ENCODE measurements at places on chromosomes 2 and 18.

DNA sequence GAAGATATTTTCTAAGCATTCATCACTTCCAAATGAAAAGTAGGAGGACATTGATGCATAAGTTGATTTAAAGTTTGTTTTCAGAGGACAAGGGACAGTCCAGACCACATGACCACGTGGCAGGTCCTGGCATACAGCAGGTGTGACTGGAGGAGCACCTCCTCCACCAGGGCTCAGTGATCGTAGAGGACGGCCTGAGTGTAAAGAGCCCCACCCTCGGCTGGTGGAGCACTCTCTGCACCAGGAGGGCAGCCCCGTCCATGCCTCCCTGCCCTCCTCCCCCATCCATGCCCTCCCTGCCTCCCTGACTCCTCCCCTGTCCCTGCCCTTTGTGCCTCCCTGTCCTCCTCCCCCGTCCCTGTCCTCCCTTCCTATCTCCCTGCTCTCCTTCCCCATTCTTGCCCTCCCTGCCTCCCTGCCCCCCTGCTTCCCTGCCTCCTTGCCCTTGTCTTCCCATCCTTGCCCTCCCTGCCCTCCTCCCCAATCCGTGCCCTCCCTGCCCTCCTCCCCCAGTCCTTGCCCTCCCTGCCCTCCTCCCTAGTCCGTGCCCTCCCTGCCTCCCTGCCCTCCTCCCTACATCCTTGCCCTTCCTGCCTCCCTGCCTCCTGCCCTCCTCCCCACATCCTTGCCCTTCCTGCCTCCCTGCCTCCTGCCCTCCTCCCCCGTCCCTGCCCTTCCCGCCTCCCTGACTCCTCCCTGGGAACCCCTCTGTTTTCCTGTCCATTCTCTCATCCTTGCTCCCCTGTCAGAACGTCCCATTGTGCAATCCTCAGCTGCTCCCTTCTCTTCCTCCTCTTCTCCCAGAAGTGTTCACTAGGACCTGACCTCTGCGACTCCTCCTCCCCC is 47.9 kb downstream of the ANKMY1 start:
- H3K4me3 ChIP-seq: no peak overlapping the region
- peaks cover 15% of the 10 kb centered on the region for H3K4me1 ChIP-seq
- H3K27ac ChIP-seq: no peak overlapping the region
- DNase-seq: no peak

GRCh38 chr2:86596118-86596517 is 27.5 kb downstream of the RNF103 start:
- no peak for DNase-seq
- no peaks in the 10 kb centered on the region for H3K4me1 ChIP-seq
- no peak overlapping the region for H3K4me3 ChIP-seq
- peaks cover 13% of the 10 kb centered on the region for H3K27me3 ChIP-seq
- H3K27ac ChIP-seq: no peak overlapping the region
- H3K36me3 ChIP-seq: peaks cover 2% of the 10 kb centered on the region

DNA sequence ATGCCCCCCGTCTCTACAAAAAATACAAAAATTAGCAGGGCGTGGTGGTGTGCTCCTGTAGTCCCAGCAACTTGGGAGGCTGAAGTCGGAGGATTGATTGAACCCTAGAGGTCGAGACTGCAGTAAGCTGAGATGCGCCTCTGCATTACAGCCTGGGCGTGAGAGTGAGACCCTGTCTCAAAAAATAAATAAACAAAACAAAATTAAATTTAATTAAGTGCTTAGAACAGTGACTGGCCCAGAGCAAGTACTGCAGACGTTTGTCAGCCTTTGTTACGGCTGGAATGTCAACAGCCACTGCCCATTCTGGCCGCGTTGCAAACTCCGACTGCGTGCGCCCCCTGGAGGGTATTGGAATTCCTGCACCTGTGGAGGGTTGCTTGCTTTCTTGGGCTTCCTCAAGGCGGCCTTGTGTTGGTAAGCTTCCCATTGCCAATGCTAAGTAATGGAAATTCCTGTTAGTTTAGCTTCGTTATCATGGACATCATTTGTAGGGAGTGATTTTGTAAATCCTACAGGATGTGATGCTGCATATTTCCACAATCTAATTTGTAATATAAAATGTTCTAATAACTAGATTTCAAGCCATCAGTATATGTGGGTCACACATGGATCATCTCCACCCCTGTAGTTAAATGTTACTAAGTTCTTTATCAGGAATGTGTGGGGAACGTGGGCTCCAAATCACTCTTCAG is 15.9 kb upstream of the ATP6V1B1 start:
- no peak overlapping the region for H3K4me3 ChIP-seq
- peak; percentile 79 for DNase-seq
- no peaks in the 10 kb centered on the region for H3K4me1 ChIP-seq
- H3K27me3 ChIP-seq: peaks cover 18% of the 10 kb centered on the region
- H3K27ac ChIP-seq: no peak overlapping the region

- H3K27ac ChIP-seq: no peak overlapping the region
- no peaks in the 10 kb centered on the region for H3K4me1 ChIP-seq
- no peak for DNase-seq
- no peaks in the 10 kb centered on the region for H3K27me3 ChIP-seq
- H3K4me3 ChIP-seq: no peak overlapping the region
Measured at GRCh38 chr2:119212139-119212800, 11.4 kb upstream of the STEAP3 start.

GRCh38 chr2:237482485-237482884 is 4.6 kb upstream of the MLPH start:
- H3K27ac ChIP-seq: no peak overlapping the region
- no peaks in the 10 kb centered on the region for H3K4me1 ChIP-seq
- H3K36me3 ChIP-seq: no peaks in the 10 kb centered on the region
- no peak for DNase-seq
- peaks cover 66% of the 10 kb centered on the region for H3K27me3 ChIP-seq

DNA sequence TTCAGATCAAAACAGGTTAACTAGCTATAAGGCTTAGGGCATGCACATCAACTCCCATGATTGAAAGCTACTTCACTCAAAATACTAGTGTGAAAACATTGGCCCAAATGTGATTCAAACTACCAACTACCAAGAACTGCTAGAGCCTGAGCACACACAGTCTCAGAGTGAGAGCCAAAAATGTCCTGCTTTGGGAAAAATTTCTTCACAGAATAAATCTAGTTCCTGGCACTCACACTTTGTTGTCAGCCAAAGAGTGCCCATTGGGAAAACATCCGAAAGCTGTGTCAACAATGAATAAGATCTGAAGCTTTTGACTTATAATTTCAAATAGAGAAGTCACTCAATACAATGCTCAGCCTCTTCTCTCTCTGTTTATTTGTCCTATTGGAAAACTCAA is 182.7 kb downstream of the LRATD1 start:
- H3K27ac ChIP-seq: no peak overlapping the region
- no peak overlapping the region for H3K4me3 ChIP-seq
- no peaks in the 10 kb centered on the region for H3K36me3 ChIP-seq
- no peak for DNase-seq
- H3K4me1 ChIP-seq: no peaks in the 10 kb centered on the region
- no peaks in the 10 kb centered on the region for H3K27me3 ChIP-seq

DNA sequence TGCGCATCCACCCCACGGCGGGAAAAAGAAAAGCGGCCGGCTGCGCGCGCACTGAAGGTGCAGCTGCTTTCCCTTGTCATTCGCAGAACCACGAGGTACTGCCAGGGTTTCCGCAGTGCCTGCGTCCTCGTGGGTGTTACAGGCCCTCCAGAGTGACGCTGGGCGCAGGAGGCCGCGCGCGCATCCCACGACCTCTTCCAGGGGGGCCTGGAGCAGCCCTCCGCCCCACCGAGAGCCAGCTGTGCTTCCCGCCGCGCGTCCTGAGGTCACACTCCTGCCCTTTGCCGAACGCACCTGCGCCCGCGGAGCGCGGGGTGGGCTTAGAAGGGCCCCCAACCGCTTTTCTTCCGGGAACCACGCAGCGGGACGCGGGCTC is 378 bp upstream of the IAH1 start:
- H3K27me3 ChIP-seq: no peaks in the 10 kb centered on the region
- H3K36me3 ChIP-seq: peaks cover 44% of the 10 kb centered on the region
- H3K4me1 ChIP-seq: peaks cover 46% of the 10 kb centered on the region
- H3K27ac ChIP-seq: peak overlapping the region; percentile 89

GRCh38 chr18:74511823-74512222 is 15.7 kb downstream of the CNDP2 start:
- H3K36me3 ChIP-seq: peaks cover 37% of the 10 kb centered on the region
- no peak for DNase-seq
- H3K4me1 ChIP-seq: peaks cover 2% of the 10 kb centered on the region

GRCh38 chr18:44386401-44386800 is 294.3 kb upstream of the SETBP1 start:
- H3K27ac ChIP-seq: no peak overlapping the region
- H3K4me3 ChIP-seq: no peak overlapping the region
- no peaks in the 10 kb centered on the region for H3K36me3 ChIP-seq
- H3K27me3 ChIP-seq: peaks cover 3% of the 10 kb centered on the region
- no peak for DNase-seq
- no peaks in the 10 kb centered on the region for H3K4me1 ChIP-seq

- H3K36me3 ChIP-seq: no peaks in the 10 kb centered on the region
- no peak overlapping the region for H3K4me3 ChIP-seq
- DNase-seq: no peak
- H3K4me1 ChIP-seq: no peaks in the 10 kb centered on the region
Measured at GRCh38 chr2:120470041-120470965, 124.4 kb downstream of the INHBB start.

- no peaks in the 10 kb centered on the region for H3K4me1 ChIP-seq
- no peak overlapping the region for H3K4me3 ChIP-seq
- peaks cover 3% of the 10 kb centered on the region for H3K27me3 ChIP-seq
- DNase-seq: no peak
- no peak overlapping the region for H3K27ac ChIP-seq
Measured at GRCh38 chr2:19711470-19712372, 190.1 kb downstream of the TTC32 start.

DNA sequence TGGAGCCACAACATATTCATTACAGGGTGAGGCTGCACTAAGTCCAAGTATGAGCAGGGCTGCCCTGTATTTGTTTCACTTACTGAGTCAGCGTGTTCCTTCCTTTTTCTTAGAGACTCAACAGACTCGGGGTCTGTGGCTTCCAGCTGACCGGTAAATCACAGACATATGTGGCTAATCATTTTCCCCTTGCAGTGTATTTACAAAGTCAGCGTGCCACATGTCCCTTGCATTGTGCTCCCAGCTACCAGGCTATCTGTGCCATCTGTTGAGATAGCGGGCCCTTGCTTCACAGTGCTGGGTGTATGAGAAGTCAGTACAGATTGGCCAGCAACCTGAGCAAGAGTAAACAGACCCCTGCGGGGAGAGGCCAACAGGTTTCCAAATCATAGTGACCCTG is 254.3 kb downstream of the LRRTM1 start:
- DNase-seq: no peak
- no peaks in the 10 kb centered on the region for H3K4me1 ChIP-seq
- no peak overlapping the region for H3K4me3 ChIP-seq
- H3K36me3 ChIP-seq: no peaks in the 10 kb centered on the region
- H3K27me3 ChIP-seq: no peaks in the 10 kb centered on the region
- H3K27ac ChIP-seq: no peak overlapping the region

DNA sequence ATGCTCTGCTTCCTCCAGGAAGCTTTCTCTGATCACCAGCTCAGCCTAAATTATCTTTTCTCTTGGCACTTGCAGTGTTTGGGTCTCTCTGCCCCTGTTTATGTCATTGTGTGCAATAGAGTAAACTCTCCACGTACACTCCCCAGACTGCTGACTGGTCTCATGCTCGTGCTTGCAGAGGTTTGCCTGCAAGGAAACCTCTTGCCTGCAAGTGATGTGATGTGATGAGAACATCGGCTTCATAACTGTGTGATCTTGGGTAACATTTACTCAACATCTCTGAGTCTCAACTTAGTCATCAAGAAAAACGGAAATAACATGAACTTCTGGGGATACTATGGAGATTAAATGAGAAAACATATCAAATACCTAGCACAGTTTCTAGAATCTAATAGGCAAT is 92.3 kb downstream of the BIN1 start:
- H3K4me1 ChIP-seq: no peaks in the 10 kb centered on the region
- no peak for DNase-seq
- peaks cover 45% of the 10 kb centered on the region for H3K27me3 ChIP-seq
- H3K27ac ChIP-seq: no peak overlapping the region
- no peak overlapping the region for H3K4me3 ChIP-seq

GRCh38 chr2:47008381-47009252 is 93.0 kb upstream of the MCFD2 start:
- no peaks in the 10 kb centered on the region for H3K27me3 ChIP-seq
- no peak overlapping the region for H3K4me3 ChIP-seq
- H3K27ac ChIP-seq: no peak overlapping the region
- H3K4me1 ChIP-seq: peaks cover 2% of the 10 kb centered on the region
- H3K36me3 ChIP-seq: peaks cover 8% of the 10 kb centered on the region

DNA sequence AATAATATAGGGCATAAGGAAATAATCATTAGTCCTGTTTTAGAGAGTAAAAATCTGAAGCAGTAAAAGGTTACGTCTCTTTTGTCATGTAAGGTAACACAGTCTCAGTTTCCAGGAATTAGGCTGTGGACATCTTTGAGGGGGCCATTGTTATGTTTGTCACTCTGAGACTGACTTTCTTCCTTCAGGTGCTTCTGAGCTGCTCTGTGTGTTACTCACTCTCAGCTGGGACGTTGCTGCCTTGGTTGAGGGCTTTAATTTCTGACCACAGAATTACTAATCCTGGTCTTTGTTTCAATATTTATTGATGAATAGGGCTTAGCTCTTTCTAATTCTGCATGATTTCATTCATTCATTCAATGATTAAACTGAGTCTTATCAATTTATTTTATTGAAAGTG is 55.9 kb upstream of the SLC38A11 start:
- no peak for DNase-seq
- no peak overlapping the region for H3K4me3 ChIP-seq
- H3K4me1 ChIP-seq: no peaks in the 10 kb centered on the region
- peaks cover 7% of the 10 kb centered on the region for H3K27me3 ChIP-seq

DNA sequence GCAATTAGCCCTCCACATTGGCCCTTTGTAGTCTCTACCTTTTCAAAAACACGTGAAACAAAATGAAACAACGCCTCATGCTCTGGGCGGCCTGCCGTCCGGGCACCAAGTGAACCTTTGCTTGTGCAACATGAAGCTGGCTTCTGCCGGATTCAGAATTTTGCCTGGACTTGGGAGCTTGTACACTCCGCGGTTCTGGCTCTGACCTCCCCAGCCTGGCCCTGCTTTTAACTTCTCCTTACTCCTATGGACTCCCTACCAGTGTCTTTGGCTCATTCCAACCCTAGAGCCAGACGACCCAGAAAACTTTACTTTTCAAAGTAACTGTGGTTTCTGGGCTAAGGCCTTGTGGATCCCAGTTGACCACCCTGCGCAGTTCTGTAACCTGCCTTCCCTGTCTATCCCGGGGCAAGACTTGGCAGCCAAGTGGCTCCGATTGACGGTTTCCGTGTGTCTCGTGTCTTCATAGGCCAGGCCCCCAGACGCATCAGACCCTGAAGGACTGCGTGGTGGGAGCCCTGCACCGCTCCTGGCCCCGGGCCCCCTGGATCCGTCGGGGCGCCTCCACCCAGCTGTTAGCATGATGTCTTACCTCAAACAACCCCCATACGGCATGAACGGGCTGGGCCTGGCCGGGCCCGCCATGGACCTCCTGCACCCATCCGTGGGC is 1.9 kb downstream of the OTX1 start:
- H3K4me3 ChIP-seq: no peak overlapping the region
- peaks cover 63% of the 10 kb centered on the region for H3K4me1 ChIP-seq
- H3K27me3 ChIP-seq: peaks cover 90% of the 10 kb centered on the region
- peaks cover 2% of the 10 kb centered on the region for H3K36me3 ChIP-seq
- DNase-seq: no peak

Data from activated CD8-positive, alpha-beta memory T cell treated with anti-CD3 and anti-CD28 coated beads, Interleukin-2, amount 10 ng/mL, durations not matched to agents 7 days and 5 days (primary cell).